ENCODE measurements at places on chromosomes 12 and 14. TPM values are rescaled to one million over a fixed set of nuclear protein-coding genes. Genes with fewer than 3 reads are reported as not detected.

- no peak overlapping the region for H3K4me3 ChIP-seq
- peaks cover 20% of the 10 kb centered on the region for H3K4me1 ChIP-seq
- no peak overlapping the region for H3K27ac ChIP-seq
- DNase-seq = no peak
- no peaks in the 10 kb centered on the region for H3K27me3 ChIP-seq
Measured at GRCh38 chr14:89473989-89474388, 57.0 kb upstream of the FOXN3 start.

DNA sequence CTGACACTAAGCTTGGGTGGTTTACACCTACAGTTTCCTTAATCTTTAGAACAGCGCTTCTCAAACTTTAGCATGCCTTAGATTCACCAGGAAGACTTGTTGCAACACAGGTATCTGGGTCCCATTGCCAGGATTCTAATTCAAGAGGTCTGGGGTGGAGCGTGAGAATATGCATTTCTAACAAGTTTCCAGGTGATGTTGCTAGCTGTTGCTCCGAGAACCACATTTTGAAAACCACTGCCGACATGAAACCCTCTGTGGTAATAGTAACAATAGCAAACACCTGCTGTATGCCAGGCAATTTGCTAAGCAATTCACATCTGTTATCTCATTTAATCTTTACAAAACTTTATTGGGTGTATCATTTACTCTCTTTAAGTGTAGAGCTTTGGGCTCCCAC lies 58.6 kb downstream of the TRHDE start:
- H3K4me3 ChIP-seq = no peak overlapping the region
- H3K4me1 ChIP-seq = no peaks in the 10 kb centered on the region
- no peak overlapping the region for H3K27ac ChIP-seq
- DNase-seq = no peak
- H3K27me3 ChIP-seq = no peaks in the 10 kb centered on the region
- no peaks in the 10 kb centered on the region for H3K36me3 ChIP-seq

DNA sequence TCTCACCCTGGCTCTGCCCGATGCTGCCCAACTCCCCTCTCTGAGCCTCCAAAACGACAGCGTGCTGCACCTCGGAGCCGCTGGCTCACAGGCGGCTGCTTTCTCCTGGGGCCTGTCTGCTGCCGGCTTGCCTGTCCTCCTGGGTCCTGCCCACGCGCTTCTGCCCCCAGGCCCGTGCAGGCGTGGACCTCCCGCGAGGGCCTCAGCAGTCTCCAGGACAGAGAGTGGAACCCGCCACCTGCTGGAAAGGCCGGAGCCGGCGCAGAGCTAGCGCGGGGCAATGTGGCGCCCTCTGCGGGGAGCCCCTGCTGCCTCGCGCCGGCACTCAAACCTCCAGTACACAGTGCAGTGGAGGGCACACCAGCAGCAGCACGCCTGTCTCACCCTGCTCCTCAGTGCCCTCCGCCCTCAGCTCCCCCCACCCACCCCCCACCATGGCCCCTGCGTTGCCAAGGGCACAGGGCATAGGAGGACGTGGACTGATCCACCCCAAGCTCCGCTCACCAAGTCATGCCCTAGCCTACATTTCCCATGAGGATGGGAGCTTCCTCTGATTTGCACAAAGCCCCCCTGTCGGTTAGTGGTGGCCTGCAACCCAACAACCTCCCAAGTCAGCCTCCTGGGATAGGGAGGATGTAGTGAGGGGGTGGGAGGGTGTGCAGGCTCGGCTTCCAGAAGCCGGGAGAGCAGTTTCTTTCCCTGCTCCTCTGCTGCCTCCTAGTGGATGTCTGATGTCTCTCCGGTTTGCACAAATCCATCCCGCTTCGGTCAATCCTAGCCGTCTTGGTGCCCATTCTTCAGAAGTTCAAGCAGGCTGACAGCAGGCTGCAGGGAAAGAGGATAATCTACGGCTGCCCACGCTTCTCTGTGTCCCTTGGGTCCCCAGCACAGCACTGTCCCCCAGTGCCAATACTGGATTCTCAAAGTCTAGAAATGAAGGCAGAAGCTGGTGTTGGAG lies 25.2 kb downstream of the KRT8 start:
- peak overlapping the region; percentile 80 for H3K4me3 ChIP-seq
- H3K27me3 ChIP-seq = peaks cover 27% of the 10 kb centered on the region
- H3K27ac ChIP-seq = no peak overlapping the region
- H3K36me3 ChIP-seq = no peaks in the 10 kb centered on the region
- peaks cover 17% of the 10 kb centered on the region for H3K4me1 ChIP-seq
- peak; percentile 63 for DNase-seq

GRCh38 chr12:29164477-29165393 lies 15.7 kb downstream of the FAR2 start:
- H3K4me3 ChIP-seq = no peak overlapping the region
- H3K27ac ChIP-seq = peak overlapping the region; percentile 75
- H3K27me3 ChIP-seq = no peaks in the 10 kb centered on the region
- peaks cover 26% of the 10 kb centered on the region for H3K4me1 ChIP-seq
- no peak for DNase-seq

- DNase-seq = no peak
- no peaks in the 10 kb centered on the region for H3K27me3 ChIP-seq
- H3K4me3 ChIP-seq = no peak overlapping the region
- no peaks in the 10 kb centered on the region for H3K4me1 ChIP-seq
- H3K27ac ChIP-seq = no peak overlapping the region
Measured at GRCh38 chr12:11992515-11992914, 78.2 kb upstream of the BCL2L14 start.

DNA sequence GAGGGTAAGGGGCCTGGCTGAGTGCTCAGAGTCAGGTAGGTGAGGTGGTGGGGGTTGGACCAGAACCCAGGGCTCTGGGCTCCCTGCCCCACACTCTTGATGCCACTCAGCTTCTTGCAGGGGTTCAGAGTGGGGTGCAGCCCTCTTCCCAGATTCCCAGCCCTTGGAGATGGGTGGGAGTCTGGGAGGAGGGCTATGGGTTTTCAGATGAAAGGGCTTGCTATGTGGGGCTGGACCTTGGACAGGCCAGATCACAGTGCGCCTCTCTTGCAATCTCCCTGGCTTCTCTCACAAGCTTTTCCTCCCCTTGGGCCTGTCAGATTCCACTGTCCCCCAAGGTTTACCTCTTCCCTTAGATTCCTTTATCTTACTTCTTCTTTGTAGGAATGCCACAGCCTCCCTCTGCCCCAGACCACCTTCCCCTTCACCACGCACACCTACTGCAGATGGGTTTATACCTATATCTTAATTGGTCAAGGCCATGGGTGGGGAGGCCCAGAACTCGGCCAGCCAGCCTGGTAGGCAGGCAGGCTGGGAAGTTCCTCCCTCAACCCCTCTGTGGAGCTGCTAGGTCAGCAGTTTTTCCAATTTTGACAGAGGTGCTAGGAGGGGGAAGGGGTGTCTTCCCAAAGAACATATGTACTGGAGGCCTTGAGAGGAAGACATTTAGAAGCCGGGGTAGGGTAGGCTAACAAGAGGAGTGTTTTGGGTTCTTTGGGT lies 1.4 kb downstream of the NYNRIN start:
- peaks cover 45% of the 10 kb centered on the region for H3K27me3 ChIP-seq
- DNase-seq = no peak
- H3K4me1 ChIP-seq = peaks cover 25% of the 10 kb centered on the region
- peak overlapping the region; percentile 43 for H3K27ac ChIP-seq

- H3K4me3 ChIP-seq = peak overlapping the region; percentile 86
- peaks cover 31% of the 10 kb centered on the region for H3K4me1 ChIP-seq
- no peak for DNase-seq
- no peaks in the 10 kb centered on the region for H3K27me3 ChIP-seq
- H3K36me3 ChIP-seq = peaks cover 3% of the 10 kb centered on the region
Measured at GRCh38 chr12:15563663-15564062, 225.5 kb downstream of the EPS8 start.

Gene NOVA1
- not detected for total RNA-seq

- peaks cover 5% of the 10 kb centered on the region for H3K27me3 ChIP-seq
- no peak overlapping the region for H3K4me3 ChIP-seq
- H3K4me1 ChIP-seq = peaks cover 5% of the 10 kb centered on the region
- no peak overlapping the region for H3K27ac ChIP-seq
- H3K36me3 ChIP-seq = peaks cover 5% of the 10 kb centered on the region
Measured at GRCh38 chr14:102540315-102541028, 30.9 kb upstream of the ANKRD9 start.

- H3K4me3 ChIP-seq = peak overlapping the region; percentile 25
- no peak overlapping the region for H3K27ac ChIP-seq
- H3K36me3 ChIP-seq = no peaks in the 10 kb centered on the region
- H3K4me1 ChIP-seq = peaks cover 6% of the 10 kb centered on the region
- H3K27me3 ChIP-seq = no peaks in the 10 kb centered on the region
Measured at GRCh38 chr12:124577374-124577773, 10.0 kb upstream of the NCOR2 start.

DNA sequence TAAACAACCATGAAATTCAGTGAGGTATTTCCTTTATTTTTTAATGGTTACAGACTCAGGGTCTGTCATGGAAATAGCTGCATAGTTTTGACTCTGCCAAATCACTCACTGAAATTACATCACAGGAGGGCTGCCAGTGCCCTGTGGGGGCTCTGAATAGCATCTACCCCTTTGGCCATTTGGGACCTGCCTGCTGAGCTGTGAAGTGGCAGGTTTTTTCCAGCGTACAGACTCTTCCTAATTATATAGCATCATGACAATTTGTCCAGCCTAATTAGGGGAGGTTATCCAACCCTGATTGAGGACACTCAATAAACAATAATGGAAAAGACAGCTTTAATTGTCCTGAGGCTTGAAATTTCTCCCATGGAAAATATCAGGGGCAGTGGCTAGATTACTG lies 1.8 kb upstream of the COCH start:
- no peak overlapping the region for H3K4me3 ChIP-seq
- peaks cover 14% of the 10 kb centered on the region for H3K4me1 ChIP-seq
- H3K27ac ChIP-seq = no peak overlapping the region

DNA sequence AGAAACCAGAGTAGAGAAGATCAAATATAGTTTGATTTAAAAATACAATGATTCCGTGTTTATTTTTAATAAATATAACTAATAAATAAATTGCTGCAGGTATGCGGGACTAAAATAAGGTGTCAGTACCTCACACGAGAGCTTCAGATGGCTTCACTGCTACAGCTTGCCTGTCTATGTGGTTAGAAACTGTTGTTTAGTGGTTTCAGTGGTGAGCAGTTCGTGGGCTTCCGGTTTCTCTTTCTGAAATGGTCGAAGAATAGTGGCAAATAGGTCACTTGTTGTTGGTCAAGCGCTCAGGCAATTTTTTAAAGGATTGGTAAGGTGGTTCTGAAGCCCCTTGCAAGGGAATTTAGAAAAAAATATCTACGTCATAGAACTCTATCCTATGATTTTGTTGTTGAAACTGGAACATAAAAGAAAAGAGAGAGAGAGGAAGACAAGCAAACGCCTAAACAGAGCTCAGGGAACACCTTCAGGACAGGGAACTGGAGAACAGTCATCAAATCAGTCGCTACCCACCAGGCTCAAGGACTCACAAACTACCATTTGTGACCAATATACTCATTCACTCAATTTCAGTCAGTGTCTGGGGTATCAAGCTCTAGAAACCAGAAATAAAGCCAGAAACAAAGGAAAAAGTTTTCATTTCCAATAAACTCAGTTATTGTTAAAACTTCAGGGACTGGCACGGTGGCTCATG lies 31.3 kb downstream of the GABARAPL1 start:
- H3K4me3 ChIP-seq = peak overlapping the region; percentile 31
- H3K4me1 ChIP-seq = peaks cover 9% of the 10 kb centered on the region
- H3K27ac ChIP-seq = no peak overlapping the region
- peaks cover 5% of the 10 kb centered on the region for H3K36me3 ChIP-seq

Gene ERP27
- 14.9 TPM for total RNA-seq

DNA sequence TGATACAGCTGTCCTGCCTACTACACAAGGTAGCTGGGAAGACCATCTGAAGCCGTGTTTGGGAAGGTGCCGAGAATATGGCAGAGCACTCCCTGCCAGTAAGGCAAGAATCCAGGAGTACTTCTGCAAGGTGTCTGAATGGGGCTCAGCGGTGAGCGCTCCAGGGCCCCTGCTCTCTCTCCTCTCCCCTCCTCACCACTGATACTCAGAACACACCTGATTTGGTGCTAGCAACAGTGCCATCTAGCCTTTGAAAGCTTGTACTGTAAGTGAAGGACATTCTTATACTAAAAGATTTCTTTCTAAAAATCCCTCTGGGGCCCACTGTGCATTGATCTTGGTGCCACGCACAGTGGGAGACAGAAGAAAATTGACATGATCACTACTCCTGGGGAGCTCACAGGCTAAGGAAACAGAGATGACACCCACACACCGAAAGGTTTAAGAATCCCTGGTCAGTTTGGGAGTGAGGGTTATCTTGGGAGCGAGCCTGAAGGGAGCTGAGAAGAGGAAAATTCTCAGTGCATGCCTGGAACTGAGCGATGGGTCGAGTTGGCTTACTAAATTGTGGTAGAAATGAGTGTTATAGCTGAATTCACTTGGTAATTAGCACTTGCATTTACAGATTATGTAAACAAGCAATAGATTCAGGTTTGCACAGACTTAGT lies 216.9 kb downstream of the NTF3 start:
- H3K4me3 ChIP-seq = no peak overlapping the region
- H3K27ac ChIP-seq = no peak overlapping the region
- H3K27me3 ChIP-seq = peaks cover 20% of the 10 kb centered on the region
- no peaks in the 10 kb centered on the region for H3K36me3 ChIP-seq
- H3K4me1 ChIP-seq = no peaks in the 10 kb centered on the region

DNA sequence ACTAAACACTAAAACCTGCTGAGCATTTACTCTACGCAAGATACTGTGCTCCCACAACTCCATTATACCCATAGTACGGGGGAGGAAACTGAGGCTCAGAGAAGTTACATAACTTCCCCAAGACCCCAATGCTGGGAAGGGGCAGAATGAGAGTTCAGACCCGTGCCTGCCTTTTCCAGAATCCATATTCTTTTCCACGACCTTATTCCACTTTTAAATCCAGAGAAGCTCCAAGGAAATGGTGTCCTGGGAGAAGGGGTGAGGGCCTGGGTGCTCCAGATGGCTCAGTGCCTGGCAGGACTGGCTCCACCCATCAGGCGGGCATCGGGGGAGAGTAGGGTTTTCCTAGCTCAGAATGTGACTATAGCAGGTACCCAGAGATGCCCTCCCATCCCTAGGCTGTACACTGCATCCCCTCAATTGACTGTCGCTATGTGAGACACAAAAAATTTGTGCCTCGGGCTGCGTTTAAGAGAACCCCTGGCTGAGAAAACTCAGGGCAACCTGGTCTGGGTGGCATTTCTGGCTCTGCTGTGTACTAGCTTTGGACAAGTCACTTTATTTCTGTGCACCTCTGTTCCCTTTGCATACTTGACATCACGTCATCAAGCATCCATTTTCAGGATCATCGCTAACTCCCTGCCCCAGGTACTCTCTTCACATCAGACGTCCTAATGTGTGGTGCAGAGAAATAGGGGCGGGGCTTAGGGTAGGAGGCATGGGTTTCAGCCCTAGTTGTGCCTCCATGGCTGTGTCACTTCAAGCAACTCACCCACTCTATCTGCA lies 11.6 kb upstream of the IQSEC3 start:
- H3K4me1 ChIP-seq = no peaks in the 10 kb centered on the region
- no peak overlapping the region for H3K27ac ChIP-seq
- no peak overlapping the region for H3K4me3 ChIP-seq
- no peak for DNase-seq
- H3K27me3 ChIP-seq = peaks cover 61% of the 10 kb centered on the region

Gene CLEC14A
- total RNA-seq = not detected

DNA sequence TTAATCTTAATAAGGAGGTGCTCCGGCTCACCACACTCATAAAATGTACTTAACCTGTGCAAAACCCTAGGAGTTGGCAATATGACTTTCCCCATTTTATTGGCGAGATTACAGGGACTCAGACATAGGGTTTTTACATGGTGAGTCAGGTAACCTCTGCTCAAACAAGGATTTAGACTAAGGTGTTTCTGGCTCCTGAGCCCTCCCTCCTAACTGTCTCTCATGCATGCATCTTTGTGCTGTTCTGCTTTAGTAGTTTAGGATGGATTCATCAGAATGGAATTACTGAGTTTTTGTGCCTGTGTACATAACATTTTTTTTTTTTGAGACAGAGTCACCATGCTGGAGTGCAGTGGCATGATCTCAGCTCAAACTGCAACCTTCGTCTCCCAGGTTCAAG lies 993.3 kb upstream of the TMEM132C start:
- no peak overlapping the region for H3K4me3 ChIP-seq
- no peak overlapping the region for H3K27ac ChIP-seq
- peaks cover 53% of the 10 kb centered on the region for H3K27me3 ChIP-seq
- no peaks in the 10 kb centered on the region for H3K4me1 ChIP-seq
- H3K36me3 ChIP-seq = no peaks in the 10 kb centered on the region

Data from T-helper 17 cell (primary cell).